Cerebellar nuclear complex (tissue), 1 donor: ENCODE measurements at places on chromosomes 4 and X.
A peak's percentile ranks its signal among the peaks of the same experiment; 100 is the strongest.

- no peak for DNase-seq
These were observed 52.0 kb downstream of the TBC1D14 start for GRCh38 chr4:6961496-6962210.

DNA sequence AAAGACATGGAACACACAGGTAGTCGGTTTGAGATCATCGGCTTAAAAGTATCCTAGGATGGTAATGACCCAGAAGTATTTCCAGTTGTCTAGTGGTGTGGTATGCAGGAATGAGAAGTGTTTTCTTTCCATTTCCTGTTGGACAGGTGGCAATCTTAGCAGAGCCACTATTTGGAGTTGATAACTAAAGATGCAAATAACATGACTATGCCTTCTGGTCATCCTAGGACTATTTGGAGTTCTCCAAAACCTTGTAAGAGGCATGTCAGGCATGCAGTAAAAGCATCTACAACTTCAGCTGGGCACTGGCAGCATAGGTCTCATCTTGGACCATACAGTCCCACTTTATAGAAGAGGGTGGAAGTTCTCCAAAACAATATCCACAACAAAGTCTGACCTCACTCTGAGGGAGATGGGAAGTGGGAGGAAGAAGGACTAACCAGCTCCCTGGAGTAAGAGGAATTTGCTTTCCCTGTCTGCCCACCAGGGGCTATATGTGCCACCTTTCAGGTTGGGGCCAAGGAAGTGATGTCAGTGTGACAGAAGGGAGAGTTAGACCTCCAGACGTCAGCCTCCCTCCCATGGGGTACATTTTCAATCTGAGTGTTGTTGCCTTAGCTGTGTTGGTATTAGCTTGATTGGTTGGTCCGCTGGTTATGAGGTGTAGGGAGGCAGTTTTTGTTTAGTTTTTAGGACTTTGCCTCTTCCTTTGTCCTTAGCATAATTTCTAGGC lies 101.2 kb upstream of the MYOZ2 start:
- no peak for DNase-seq

- no peak for DNase-seq
These were observed 94.2 kb downstream of the LARP1B start for GRCh38 chr4:128155231-128155855.

GRCh38 chr4:10965196-10965595 lies 280.6 kb upstream of the CLNK start:
- no peak for DNase-seq

- no peak for DNase-seq
These were observed 195.2 kb downstream of the KDR start for GRCh38 chr4:54930226-54930625.

DNA sequence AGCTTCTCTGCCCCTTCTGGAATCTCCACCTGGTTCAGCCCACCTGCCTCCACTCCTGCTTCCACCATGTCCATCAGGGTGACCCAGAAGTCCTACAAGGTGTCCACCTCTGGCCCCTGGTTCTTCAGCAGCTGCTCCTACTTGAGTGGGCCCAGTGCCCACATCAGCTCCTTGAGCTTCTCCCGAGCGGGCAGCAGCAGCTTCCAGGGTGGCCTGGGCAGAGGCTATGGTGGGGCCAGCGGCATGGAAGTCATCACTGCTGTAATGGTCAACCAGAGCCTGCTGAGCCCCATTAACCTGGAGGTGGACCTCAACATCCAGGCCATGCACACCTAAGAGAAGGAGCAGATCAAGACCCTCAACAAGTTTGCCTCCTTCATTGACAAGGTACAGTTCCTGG lies 74.4 kb upstream of the ZXDA start:
- no peak for DNase-seq

DNA sequence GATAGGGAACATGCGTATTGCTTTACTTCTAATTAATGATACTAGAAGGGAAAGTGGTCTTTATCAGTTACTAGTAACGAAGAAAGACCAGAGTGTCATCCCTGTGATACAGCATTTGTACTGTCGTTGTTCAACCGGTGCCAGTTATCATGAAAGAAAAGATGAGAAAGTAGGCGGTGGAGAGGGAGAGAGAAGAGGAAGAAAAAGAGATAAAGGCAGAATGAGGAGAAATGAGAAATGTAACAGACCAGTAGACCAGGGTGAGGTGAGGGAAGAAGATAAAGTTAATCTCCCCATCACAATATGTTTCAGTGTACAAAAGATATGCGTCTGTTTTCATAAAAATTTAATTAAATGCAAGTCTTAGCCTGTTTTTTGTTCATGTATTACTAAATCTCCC lies 135.2 kb upstream of the HPGD start:
- no peak for DNase-seq

GRCh38 chr4:129747756-129748155 lies 651.8 kb downstream of the C4orf33 start:
- DNase-seq: no peak

DNA sequence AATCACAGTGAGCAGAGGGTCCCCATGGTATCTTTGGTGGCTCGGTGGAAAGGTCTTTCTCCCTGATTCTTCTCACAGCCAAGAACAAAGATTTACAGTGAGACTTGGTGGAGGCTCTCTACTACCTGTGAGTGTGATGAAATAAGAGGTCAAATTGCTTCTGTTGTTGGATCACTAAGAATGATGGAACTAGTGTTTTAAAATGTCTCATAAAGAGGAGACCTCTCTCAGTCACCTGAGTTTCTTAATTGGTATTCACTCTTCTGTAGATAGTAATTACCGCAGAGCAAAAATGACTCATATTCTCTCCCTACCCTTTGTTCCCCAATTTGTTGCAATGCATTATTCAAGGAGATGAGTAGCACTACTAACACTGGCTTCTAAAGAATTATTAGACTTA lies 100.9 kb upstream of the TBC1D9 start:
- no peak for DNase-seq

- DNase-seq: no peak
These were observed 46.1 kb upstream of the GPR78 start for GRCh38 chr4:8534129-8534528.

GRCh38 chrX:8591501-8591900 lies 126.9 kb downstream of the VCX3B start:
- no peak for DNase-seq

- no peak for DNase-seq
These were observed 123.9 kb downstream of the TBCK start for GRCh38 chr4:106192131-106192530.

- DNase-seq: no peak
These were observed 150.9 kb downstream of the SPCS3 start for GRCh38 chr4:176470671-176471070.

DNA sequence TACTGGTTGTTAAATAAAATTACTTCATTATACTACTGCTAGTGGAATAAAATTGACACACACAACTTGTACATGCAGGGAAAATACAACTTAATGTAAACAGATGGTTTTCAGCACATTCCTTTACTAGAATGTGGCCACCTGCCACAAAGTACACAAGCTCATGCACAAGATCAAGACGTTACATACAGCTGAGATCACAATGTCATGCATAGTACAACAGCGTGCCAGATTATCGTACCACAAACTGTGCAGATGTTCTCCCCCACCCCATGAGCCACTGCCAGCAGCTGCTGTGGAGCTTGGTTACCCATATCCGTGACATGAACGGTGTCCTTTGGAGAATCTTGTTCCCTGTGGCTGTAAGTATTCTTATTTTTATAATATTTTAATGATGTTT lies 27.7 kb downstream of the FBXO8 start:
- DNase-seq: no peak

DNA sequence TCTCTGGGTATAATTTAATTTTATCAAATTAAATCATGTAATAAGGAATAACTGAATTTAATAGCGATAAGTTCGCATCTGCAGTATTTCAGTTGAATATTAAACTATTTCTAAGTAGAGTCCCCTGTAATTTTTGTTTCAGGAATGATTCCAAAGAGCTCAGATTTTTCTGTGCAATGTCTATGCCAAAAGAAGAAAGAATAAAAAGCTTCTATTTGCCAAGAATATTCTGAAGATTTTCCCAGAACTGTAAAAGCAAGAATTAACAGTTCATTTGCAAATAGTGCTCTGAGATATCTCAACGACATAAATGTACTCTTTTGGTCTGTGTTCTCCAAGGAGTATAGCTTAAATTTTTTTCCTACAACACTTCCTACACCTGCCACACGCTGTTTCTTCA lies 1242.8 kb upstream of the DIAPH2 start:
- DNase-seq: no peak

GRCh38 chrX:81202943-81203342 lies 1.0 kb downstream of the SH3BGRL start:
- DNase-seq: no peak

- no peak for DNase-seq
These were observed 30.9 kb downstream of the CASP6 start for GRCh38 chr4:109672169-109672930.

- DNase-seq: no peak
These were observed 31.6 kb upstream of the C1QTNF7 start for GRCh38 chr4:15396157-15396800.

- no peak for DNase-seq
These were observed 16.0 kb upstream of the MMRN1 start for GRCh38 chr4:89878611-89879010.

DNA sequence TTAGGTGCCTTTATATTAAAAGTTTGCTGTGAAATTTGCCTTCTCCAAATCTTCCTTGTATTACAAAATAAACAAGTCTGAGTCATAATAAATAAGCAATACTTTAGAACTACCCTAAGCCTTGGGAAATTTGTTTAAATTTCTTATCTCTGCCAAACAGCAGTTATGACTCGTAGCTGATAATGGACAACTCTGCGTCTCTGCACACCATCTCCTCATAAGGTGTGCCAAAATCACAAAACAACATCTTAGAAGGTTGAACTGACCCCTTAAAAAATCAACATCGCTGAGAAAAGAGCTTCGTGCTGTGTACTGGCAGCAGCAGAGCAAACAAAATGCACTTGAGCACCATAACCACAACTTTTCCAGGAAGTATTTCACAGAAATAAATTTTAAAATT lies 22.0 kb downstream of the OR13H1 start:
- DNase-seq: no peak

DNA sequence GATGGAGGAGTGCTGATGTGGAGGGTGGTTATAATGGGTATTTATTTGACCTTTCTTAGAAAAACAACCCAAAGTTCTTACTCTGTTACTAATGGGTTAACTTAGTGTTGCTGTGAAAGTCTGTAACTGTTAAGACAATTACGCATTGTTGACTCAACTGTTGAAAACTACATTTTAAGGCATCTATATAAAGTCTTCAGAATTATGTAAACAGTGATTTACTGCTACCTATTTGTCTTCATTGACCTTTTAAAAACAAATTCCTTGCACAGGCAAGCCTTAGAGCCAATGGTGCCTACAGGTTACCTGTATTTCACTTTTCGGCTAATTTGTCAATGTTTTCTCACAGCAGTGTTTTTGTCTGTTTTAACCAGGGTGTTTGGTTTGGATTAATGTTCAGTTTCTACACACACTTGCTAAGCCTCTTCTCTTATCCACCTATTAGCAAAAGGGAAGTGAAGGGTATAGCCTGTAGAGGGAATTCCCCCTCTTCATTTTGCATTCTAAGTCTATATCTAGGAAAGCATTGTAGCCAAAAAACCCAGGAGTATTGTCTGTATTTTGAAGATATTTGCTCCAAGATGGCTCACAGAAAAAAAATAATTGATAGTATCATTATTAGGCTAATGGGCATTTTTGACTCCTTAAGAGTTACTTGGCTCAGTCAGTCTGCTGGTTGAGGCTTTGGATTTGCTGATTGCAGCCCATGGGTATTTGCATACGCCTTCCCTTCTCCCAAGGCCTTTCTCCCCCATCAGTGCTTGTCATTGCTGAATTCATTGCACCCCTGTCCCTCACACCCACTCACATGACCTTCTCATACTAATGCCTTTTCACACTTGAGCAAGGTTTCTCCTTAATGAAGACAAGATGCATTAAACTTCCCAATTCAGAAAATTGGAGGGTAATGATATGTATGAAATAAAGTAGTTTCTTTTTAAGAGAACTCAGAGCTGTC lies 30.5 kb downstream of the AFF1 start:
- no peak for DNase-seq

- DNase-seq: peak; percentile 59
These were observed 53.2 kb downstream of the C4orf51 start for GRCh38 chr4:145732895-145733880.

DNA sequence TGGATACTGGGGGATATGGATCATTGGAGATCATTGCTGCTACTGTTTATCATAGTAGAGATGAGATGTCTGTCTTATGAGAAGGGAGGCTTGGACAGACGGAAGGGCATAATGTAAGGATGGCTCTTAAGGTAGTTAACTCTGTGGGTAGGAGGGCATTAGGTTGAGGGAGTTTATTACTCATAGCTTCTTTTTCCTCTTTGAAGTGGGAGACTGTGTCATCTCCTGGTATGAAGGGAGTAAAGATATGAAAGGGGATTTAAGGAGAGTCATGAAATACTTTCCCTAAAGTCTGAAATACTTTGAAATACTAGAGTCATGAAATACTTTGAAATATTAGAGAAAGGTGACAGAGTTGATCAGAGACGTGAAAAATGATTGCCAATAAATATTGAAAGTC lies 255.5 kb upstream of the PITX2 start:
- DNase-seq: no peak

GRCh38 chr4:43776371-43776770 lies 672.2 kb downstream of the KCTD8 start:
- DNase-seq: no peak

DNA sequence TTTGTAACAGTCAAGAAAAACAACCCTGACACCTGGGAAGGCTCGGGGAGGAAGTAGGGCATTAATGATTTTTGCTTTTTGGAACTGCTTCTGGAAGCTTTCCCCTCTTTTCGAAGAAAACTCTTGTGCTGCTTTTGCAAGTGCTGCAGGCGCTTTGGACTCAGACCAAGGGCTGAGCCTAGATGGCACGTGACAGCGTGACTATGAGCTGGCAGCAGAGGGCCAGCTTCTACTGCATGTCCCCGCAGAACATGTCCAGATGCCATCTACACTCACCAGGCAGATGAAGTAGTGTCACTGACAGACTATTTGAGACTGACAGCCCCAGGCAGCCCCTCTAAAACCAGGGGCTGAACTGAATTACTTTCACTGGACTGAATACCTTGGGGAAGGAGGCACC lies 6.2 kb downstream of the NR0B1 start:
- no peak for DNase-seq
